ENCODE measurements at places on chromosomes 12 and 14. TPM values are rescaled to one million over a fixed set of nuclear protein-coding genes. Genes with fewer than 3 reads are reported as not detected.

GRCh38 chr12:96170328-96170727 lies 23.8 kb upstream of the ELK3 start:
- no peak for DNase-seq

GRCh38 chr12:131598717-131599116 lies 112.2 kb upstream of the SFSWAP start:
- DNase-seq, result no peak

- no peak for DNase-seq
Observed at GRCh38 chr12:102302553-102302952, 104.9 kb upstream of the PMCH start.

The GLI1 gene
- 4.1 TPM for total RNA-seq

The GUCY2C gene
- not detected for total RNA-seq

DNA sequence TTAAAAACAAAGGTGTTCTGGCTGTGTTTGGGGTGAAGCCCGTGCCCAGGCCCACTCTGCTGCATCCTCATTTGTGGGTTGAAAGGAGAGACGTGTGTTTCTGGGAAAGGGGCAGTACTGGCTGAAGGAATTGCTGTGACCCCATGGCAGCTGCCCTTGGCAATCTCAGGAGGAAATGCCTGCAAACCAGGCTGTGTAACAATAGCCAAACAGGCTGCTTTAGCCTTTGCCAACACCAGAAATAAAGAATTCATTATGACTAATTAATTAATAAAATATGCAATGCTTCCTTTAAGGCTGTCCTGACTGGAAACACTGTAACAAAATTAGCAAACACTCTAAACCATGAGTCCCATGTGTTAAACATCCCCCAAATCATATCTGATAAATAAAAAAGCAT lies 53.0 kb upstream of the KRR1 start:
- no peak for DNase-seq

GRCh38 chr12:104354868-104355570 lies 51.5 kb downstream of the EID3 start:
- no peak for DNase-seq

DNA sequence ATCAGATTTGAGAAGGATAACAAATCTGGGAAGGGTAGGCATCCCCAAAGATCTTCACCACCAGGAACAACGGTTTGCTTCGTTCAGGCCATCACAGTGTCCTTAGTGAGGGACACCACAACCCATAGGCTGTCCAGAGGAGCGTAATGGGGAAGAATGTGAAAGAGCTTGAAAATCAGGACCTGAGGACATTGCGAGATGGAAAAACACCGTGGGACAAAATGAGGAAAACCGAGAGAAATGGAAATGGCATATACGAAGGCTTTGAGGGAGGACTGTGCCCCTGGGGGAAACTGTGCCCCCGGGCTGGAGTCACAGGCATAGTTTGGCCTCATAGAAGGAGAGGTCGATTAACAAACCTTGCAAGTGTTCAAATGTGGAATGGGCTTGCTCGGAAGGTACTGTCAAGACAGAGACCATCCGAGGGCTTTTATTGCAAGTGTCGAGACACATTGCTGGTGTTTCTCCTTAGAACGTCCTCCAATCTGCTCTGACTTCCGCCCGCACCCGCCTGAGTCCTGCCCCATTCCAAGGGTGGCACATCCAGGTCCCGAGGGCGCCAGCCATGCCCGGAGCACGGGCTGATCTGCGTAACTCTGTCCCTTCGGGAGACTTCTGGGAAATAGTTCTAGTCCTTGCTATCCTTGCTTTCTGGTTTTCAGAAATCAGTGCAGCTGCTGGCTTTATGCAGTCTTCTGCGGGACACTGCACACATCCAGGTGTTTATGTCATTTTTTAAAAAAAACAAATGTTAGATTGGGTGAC lies 885 bp upstream of the PALS1 start:
- no peak for DNase-seq

The PLEKHA5 gene
- total RNA-seq, result 10.8 TPM

GRCh38 chr12:52335598-52336262 lies 14.5 kb upstream of the KRT83 start:
- no peak for DNase-seq

DNA sequence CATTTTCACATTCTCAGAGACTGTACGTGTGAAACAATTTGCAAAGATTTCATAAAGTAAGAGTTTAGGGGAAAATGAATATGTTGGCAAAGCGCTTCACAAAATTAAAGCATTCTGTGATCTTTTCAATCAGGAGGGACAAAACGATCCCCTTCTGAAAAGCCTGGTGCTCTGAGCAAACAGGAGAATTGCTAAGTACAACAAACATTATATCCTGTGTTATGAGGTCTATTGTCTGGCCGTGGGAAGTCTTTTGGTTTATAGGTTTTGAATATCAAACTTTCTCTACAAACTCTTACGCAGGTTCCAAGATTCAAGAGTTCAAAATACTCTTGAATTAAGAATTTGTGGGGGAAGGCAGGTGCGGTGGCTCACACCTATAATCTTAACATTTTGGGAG lies 7.2 kb upstream of the FOXN3 start:
- DNase-seq, result no peak

The UBC gene
- 1,521 TPM for total RNA-seq

GRCh38 chr14:104680056-104680805 lies 9.2 kb upstream of the INF2 start:
- peak; percentile 90 for DNase-seq

DNA sequence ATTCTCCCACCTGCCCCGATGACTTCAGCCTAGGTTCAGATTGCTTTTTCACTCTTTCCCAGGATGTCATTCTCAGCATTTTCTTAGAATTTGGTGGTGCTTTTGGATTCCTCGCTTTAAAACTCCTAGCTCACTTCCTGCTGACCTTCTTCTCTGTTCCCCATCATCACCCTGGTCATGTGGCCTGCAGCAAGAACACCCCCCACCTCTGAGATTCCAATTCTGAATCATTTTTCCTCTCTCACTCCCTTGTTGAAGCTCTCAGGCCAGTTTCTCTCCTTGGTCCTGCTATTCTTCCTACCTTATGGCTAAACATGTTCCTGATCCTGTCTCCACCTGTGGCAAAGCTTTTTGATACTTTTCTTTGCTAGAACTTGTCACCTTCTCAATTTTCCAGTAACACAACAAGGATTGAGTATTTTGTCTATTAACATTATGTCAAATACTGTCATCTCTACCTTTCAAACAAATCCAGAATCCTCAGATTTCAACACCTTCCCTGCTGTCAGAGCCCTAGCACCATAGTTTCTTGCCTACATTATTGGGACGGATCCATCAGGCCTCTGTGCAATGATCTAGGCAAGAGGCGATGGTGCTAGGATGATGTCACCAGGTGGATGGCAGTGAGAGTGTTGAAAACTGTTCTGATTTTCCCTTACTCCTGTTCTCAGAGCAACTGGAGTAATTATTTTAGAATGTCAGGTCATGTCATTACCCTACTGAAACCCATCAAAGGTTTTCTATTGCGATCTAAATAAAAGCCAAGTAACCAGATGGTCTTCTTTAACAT lies 233.7 kb downstream of the MON2 start:
- DNase-seq, result peak; percentile 18

The PLA2G1B gene
- total RNA-seq, result not detected

The SLC38A1 gene
- total RNA-seq, result 89.2 TPM

DNA sequence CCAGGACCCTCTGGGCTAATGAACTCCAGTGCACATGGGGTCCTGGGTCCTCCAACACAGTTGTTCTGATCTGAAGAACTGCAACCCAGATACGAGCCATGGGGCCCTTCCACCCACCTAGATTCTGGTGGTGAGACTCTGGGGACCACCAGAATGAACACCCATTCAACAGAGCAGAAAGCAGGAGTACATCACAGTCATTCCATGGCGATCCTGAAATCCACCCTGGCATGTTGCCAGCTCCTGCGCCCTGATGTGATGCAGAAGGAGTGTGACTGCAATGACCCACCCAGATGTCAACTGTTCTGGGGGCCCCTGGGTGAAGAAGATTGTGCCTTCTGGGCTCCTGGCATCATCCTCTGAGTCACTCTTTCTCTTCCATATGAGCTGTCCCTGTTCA lies 211.6 kb downstream of the KIF26A start:
- no peak for DNase-seq

DNA sequence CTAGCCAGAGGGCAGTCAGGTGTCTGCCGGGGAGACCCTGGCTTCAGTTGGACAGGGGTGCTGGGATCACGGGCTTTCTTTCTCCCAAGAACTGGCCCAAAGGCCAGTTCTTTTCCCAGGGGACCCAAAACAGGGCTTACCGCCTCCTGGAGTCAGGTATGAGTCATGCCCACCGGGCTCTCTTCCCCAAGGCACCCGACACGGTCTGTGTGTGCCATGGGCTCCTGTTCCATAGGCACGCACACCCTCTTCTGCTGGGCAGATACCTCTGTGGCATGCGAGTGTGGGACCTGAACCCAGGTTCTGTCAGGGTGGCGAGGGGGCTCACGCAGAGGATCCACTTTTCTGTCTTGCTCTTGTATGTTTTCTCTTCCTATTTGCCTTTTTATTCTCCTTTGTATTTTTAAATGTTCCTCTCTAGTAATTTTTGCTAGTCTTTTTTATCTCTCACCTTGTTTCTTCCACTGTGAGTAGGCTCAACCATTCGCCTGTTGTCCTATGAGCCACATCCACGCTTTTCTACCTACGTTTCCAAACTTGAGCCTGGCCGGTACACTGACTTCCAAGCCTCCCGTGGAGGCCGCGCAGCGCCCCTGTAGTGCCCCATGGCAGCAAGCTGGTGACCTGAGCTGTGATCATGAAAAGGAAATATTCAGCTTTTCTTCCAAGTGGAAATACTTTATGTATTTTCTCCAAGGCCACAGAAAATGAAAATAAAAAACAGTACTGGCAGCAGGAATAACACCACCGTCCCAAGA lies 362.2 kb downstream of the CACNA1C start:
- DNase-seq, result no peak

- DNase-seq, result no peak
Observed at GRCh38 chr12:64991121-64991611, 129.9 kb downstream of the WIF1 start.

- DNase-seq, result peak; percentile 46
Observed at GRCh38 chr14:68704736-68705720, 87.8 kb downstream of the ZFP36L1 start.

GRCh38 chr12:93844164-93844784 lies 167.1 kb downstream of the CRADD start:
- DNase-seq, result no peak

Data from A172 (cell line).